Astrocyte (in vitro differentiated cells and primary cell): ENCODE measurements at places on chromosomes 11 and 22.

DNA sequence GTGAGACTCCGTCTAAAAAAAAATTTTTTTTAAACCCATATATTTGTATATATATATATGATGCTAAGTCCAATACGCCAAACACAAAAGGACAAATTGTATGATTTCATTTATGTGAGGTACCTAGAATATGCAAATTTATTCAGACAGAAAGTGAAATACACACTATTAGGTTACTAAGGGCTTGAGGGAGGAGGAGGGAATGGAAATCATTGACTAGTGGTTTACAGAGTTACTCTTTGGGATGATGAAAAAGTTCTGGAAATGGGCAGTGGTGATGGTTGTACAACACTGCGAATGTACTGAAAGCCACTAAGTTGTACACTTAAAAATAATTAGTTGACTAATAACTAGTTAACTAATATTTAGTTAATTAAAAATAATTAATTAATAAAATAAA, 36.2 kb upstream of the FGF3 start:
- no peak for DNase-seq

DNA sequence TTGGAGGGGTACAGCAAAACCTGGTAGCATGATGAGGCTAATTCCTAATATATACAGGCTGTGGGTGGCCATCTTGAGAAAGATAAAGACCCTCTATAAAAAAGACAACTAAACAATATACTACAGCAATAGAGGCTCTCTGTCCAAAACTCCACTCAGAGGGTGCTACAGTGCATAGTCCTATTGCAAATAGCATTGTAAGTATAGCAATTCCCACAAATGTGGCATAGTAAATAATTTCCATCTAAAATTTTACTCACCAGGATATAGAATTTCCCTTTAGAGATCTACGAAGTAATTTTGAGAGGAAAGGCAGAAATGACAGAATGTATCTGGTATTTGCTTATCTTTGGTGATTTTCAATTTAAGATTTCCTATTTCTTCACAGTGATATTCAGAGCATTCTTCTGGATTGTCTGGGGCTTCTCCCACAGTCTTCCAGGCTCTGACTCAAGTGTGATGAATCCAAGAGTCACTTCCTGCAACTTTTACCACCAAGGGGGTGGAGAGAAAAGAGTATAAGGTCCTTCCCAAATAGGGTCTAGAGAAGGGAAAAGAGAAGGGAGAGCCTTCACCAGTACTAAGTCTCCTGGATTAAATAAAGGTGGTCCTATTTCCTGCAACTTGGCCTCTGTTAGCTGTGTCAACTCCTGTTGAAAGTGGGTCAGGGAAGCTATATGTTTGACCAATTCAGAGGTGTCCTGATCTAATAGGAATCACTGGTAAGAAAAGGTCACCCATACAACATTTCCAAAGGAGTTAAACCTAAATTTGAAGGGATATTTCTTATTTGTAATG, 1054.7 kb upstream of the CNTN5 start:
- DNase-seq: peak; percentile 96

DNA sequence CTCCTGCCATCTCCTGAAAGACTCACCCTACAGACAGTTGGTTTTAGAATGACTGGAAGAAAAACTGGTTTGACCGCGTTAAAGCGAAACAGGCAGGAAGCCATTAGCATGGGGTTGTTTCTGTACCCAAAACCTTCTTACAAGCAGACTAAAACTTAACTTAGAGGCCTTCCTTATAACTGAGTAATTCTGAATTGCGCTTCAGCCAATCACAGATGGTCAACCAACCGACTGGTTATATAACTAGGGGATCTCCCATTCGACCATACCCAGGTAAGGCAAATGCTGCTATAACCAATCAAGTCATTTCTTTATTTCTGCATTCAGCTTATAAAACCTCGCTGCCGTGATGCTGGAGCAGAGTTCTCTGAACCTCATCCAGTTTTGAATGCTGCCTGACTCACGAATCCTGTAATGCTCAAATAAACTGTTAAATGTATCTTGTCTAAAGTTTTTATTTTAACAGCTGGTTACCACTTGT, 87.8 kb upstream of the DRD2 start:
- DNase-seq: no peak

GRCh38 chr22:24106385-24107381, 74.6 kb upstream of the SUSD2 start:
- DNase-seq: no peak

DNA sequence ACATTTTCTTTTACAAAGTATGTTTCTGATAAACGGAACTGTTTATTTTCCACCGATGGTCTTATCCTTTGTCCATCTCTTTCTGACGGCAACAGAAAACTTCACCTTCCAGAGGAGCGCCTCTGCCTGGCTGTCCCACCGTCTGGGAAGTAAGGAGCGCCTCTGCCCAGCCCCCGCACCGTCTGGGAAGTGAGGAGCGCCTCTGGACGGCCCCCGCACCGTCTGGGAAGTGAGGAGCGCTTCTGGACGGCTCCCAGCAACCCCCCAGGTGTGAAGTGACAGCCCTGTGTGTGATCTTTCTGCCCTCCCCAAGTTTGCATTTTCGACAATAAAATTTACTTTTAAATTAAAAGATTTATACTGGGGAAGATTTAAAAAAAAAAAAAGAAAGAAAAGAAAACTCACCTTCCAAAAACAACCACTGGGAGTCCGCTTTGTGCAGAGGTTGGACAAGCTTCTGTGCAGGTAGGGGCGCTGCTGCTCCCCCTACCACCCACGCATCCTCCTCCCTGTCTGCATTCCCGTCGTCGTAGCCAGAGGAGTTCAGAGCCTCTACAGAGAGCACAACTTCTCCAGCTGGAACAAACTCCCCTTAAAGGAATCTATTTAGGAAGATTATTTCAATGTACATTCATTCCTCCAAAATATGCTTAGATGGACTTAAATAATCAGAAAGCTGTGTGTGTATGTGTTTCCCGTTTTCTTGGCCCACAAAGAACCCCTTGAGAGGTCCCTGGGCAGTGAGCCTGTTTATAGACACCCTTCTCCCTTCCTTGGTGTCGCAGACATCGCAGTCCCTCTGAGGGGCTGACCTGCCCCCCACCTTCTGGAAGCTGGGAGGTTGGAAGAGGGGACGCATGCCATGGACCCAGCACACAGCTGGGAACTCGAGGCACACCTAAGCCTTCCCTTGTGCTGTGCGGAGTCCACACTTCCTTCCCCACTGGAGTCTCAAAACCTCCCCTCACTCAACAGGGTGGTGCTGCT, 849 bp upstream of the APOBEC3B start:
- peak; percentile 50 for DNase-seq

DNA sequence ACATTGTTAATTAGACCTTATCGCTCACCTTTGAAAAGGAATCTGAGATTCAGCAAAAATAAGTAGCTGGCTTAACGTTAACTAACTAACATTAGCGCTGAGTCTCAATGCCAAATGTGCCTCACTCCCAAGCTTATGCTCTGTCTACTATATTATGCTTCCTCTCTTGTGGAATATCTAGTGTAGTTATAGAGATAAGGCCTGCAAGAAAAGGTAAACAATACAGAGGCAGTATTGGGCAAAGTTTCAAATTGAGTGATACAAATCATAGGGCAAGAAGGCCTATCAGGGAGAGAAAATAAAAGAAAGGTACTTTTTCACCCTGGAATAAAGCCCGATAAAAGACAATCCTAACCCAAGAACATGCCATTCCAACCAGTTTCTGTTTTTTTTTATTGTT, 61.6 kb upstream of the SLC17A6 start:
- no peak for DNase-seq

DNA sequence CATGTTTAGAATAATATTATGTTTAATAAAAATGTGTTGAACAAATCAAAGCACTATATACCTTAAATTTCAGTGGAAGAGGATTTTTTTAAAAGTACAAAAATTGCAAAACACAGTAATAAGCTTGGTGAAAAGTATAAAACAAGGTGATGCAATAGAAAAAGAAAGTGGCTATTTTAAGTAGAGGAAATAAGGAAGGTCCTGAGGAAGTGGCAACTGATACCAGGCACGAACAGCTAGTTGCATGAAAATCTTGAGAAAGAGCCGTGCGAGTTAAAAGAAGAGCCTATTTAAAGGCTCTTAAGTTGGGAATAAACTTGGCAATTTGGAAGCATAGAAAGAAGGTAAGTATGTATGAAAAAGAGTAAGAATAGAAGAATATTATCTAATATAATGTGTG, 1679.3 kb downstream of the LRRC4C start:
- DNase-seq: no peak

- DNase-seq: no peak
Observed at GRCh38 chr11:122523846-122524805, 131.4 kb upstream of the UBASH3B start.

DNA sequence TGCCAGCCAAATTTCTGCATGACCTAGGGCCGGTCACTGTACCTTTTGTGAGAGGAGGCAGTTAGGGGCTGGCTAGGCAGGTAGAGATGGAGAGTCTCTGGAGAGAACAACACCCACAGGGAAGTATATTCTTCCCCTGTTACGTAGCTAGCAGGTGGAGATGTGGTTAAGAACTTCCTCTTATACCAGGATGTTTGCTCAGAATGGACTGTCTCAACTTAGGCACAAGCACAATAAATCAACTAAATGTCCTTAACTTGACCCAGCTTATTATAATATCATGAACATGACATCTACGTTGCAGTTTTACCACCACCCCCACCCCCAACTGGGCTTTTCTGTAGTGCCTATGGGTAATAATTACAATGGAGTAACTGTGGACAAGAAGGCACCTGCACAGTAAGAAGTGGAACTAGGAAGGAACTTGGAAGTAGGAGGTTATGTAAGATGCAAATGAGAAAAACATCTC, 60.7 kb upstream of the MPEG1 start:
- DNase-seq: no peak

DNA sequence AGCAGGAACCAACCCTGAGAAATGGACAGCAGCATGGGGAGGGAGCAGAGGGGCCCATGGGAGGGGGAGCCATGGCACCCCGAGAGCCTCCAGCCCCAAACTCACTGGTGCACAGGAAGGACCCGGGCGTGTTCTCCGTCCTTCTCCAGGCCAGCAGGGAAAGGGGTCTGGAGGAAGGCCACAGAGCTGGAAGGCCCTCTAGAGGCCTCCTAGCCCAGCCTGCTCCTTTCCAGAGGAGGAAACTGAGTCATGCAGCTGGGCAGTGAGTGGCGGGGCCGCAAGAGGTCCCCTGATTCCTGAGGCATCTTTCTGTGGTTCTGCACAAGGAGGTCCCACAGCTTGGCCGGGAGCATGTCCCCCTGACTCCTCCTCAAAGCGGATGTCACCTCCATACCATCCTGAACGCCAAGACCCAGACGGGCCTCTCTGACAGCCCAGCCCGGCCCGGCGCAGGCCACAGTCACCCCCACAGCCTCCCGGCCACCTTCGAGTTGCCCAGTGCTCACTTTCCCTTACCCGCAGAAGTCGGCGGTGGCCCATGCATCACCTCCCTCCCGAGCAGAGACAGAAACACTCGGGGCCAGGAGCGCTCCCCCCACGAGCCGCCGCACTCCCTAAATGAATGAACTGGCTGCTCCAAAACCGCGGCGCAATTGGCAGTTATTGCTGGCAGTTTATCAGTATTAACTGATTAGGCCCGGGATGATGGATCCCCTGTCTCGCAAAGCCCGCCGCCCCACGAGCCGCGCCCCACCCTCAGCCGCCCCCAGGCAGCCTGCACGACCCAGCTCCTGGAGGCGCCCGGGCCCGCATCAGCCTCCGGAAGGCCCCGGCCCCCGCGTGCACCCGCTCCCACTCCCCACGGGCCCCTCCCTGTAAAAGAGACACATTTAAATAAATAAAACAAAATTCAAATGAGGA, 272.5 kb downstream of the BUD13 start:
- no peak for DNase-seq

DNA sequence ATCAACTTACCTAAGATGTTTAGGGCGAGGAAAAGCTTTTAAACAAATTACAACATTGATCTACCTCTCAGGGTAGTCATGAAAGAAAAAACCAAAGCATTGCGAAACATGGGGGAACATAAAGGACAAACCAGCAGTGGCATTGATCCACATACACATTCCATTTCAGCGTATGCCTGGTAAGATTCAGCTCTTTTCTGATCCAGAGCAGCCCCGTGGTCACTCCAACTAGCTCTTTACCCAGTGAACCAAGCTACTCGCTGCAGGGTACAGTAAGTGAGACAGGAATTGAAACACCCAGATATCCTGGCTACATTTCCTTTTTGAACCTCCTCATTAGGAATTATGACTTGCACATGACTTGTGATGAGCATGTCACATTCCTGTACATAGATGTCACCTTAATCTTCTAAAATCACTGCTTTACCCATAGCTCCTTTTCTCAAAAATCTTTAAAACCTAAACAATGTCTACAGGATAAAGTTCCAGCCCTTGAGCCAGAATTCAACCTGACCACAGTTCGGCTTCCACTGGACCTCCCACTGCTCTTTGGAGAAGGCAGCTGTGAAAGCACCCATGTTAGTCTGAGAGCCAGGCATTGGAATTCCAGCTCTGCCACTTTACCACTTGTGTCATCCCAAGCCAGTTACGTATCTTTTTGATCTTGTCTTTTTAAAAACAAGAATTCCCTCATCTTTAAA, 42.9 kb upstream of the AKIP1 start:
- peak; percentile 64 for DNase-seq
